CD14-positive monocyte (primary cell): ENCODE measurements at places on chromosomes 16 and 17. TPM values are rescaled to one million over a fixed set of nuclear protein-coding genes. Genes with fewer than 3 reads are reported as not detected.
A peak's percentile ranks its signal among the peaks of the same experiment; 100 is the strongest.

AATK gene
- 15.3 and 18.5 TPM in 2 replicates for polyA plus RNA-seq

INCA1 gene
- polyA plus RNA-seq: 0.38 TPM

DNA sequence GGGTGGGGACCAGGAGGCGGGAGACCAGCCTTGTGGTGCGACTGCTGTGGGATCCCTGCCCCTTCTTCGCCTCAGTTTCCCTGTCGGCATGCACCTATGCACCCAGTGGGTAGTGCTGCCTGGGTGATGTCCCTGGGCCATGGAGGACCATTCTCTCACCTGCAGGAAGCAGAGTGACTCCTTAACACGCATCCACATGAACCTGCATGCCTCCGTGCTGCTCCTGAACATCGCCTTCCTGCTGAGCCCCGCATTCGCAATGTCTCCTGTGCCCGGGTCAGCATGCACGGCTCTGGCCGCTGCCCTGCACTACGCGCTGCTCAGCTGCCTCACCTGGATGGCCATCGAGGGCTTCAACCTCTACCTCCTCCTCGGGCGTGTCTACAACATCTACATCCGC, 25.2 kb downstream of the ADGRG5 start:
- H3K4me1 ChIP-seq: no peaks in the 10 kb centered on the region
- peaks cover 12% of the 10 kb centered on the region for H3K36me3 ChIP-seq
- H3K4me3 ChIP-seq: no peak overlapping the region
- H3K27ac ChIP-seq: no peak overlapping the region
- no peaks in the 10 kb centered on the region for H3K27me3 ChIP-seq

DNA sequence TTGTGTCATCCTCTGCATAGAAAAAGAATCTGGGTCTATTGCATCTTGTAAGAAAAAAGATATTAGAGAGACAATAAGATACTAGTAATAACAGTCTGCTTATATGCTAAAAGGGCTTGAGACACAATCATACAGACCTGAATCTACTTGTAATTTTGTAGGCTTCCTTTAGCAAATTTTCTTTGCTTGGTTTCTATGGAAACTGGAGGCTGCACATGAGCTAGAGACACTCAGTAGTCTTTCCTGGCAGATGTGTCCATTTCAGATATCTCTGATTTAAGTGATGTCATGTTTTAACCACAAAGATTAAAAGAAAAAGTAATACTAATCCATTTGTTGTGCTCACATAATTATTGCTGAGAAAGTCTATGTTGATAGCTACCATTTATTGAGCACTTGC, 123.9 kb upstream of the GNAO1 start:
- DNase-seq: no peak
- H3K27ac ChIP-seq: no peak overlapping the region
- H3K27me3 ChIP-seq: no peaks in the 10 kb centered on the region

DNA sequence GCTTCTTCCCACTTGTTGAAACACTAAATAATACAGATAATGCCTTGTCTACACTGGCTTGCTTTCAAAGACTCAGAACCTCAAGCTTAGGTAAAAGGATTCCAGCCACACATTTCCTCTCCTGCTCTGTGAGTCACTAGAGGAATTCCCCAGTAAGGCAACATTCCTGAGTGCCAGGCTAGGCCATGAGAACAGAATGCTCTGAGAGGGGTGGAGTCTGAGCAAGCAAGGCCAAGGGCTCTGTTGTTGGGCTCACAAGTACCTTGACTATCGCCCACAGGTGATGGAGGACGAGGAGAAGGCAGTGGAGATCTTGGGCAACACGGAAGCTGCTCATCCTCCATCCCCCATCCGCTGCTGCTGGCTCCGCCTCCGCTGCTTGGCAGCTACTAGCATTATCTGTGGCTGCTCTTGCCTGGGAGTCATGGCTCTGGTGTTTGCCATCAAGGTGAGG, 6.7 kb upstream of the PHKG2 start:
- no peak overlapping the region for H3K4me3 ChIP-seq
- H3K27me3 ChIP-seq: no peaks in the 10 kb centered on the region
- H3K27ac ChIP-seq: no peak overlapping the region
- peaks cover 85% of the 10 kb centered on the region for H3K36me3 ChIP-seq
- H3K4me1 ChIP-seq: peaks cover 1% of the 10 kb centered on the region
- DNase-seq: no peak

DNA sequence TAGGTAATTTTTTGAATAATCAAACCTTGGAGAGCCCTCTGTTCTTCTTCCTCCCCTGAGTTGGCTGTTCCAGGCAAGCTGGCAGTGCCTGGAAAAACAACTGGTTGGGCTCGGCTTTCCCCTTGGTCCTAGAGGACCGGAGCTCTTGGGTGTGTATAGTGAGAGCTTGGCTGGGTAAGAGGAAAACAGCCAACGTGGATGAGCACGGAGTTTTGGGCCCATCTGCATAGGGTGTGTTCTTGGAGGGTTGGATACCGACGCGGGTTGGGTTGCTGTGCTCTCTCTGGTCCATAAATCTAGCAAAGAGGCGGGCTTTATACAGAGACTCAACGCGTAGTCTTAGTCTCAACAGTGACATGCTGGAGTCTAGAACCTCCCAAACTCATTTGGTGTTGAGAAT, 23.2 kb downstream of the ITGB3 start:
- no peaks in the 10 kb centered on the region for H3K36me3 ChIP-seq
- no peaks in the 10 kb centered on the region for H3K27me3 ChIP-seq
- H3K4me3 ChIP-seq: no peak overlapping the region
- DNase-seq: no peak
- H3K27ac ChIP-seq: no peak overlapping the region

DNA sequence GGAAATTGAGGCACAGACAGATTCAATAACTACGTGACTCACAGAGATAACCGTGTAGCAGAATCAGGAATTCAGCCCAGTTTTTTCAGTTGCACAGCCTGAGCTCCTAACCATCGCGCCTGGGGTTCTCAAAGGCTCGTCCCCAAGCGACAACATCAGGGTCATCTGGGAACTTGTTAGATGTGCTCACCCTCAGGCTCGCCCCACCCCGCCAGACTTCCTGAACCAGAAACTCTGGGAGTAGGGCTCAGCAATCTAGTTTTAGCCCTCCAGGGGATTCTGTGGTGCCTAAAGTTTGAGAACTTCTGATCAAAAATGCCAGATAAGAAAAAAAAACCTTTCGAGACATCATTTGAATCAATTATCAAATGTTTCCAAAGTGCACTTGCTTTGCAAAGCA, 559.8 kb downstream of the WWOX start:
- no peaks in the 10 kb centered on the region for H3K27me3 ChIP-seq
- no peaks in the 10 kb centered on the region for H3K36me3 ChIP-seq
- DNase-seq: no peak
- no peak overlapping the region for H3K4me3 ChIP-seq
- no peaks in the 10 kb centered on the region for H3K4me1 ChIP-seq

DNA sequence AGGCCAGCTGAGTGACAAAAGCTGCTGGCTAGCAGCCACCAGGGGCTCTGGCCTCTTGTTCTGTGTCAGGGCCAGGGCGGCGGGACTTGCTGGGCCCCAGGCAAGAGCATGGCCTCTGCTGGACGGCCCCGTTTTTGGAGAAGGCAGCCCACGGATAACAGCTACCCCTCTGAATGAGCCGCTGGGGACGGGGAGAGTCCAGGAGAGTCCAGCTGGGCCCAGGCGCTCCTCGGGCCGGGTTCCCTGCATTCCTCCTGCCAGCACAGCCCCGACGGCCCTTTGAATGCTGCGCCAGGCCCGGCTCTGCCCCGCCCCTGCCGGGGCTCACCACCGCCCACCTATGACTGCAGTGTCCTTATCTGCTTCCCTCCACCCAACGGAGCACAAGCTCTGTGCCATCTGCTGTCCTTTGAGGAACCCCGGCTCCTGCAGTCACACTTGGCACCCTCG, 33.4 kb downstream of the SLC7A5 start:
- DNase-seq: no peak
- H3K27ac ChIP-seq: no peak overlapping the region
- peaks cover 4% of the 10 kb centered on the region for H3K4me1 ChIP-seq
- H3K4me3 ChIP-seq: no peak overlapping the region
- H3K36me3 ChIP-seq: peaks cover 28% of the 10 kb centered on the region
- no peaks in the 10 kb centered on the region for H3K27me3 ChIP-seq

GRCh38 chr16:11140098-11140375, 116.0 kb downstream of the SOCS1 start:
- no peak overlapping the region for H3K4me3 ChIP-seq
- H3K27me3 ChIP-seq: no peaks in the 10 kb centered on the region
- peaks cover 17% of the 10 kb centered on the region for H3K4me1 ChIP-seq
- H3K27ac ChIP-seq: no peak overlapping the region
- H3K36me3 ChIP-seq: peaks cover 22% of the 10 kb centered on the region

DNA sequence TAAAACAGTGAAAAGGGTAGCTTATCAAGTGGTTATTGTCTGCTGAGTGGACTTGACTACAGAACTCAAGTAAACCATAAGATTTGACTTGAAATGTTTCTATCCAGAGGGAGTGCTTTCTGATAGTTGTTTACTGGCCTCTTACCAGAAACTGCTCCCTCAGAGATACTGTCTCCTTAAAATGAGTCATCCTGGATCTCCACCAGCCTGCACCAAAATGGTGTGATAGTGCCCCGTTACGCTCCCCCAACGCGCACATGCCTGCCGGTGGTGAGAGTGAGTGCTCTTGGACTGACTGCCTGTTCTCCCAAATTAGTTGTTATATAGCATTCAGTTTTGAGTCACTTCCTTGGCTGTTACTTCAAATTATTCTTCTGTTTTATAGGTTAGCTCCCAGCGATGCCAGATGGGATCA, 22.9 kb downstream of the PRCD start:
- no peak overlapping the region for H3K4me3 ChIP-seq
- DNase-seq: no peak
- H3K27me3 ChIP-seq: no peaks in the 10 kb centered on the region
- peaks cover 70% of the 10 kb centered on the region for H3K4me1 ChIP-seq
- peaks cover 33% of the 10 kb centered on the region for H3K36me3 ChIP-seq

GRCh38 chr17:21294321-21295035, 10.0 kb downstream of the MAP2K3 start:
- peak overlapping the region; percentile 56 for H3K27ac ChIP-seq
- peaks cover 10% of the 10 kb centered on the region for H3K4me1 ChIP-seq
- peaks cover 83% of the 10 kb centered on the region for H3K36me3 ChIP-seq
- peaks cover 3% of the 10 kb centered on the region for H3K27me3 ChIP-seq

DNA sequence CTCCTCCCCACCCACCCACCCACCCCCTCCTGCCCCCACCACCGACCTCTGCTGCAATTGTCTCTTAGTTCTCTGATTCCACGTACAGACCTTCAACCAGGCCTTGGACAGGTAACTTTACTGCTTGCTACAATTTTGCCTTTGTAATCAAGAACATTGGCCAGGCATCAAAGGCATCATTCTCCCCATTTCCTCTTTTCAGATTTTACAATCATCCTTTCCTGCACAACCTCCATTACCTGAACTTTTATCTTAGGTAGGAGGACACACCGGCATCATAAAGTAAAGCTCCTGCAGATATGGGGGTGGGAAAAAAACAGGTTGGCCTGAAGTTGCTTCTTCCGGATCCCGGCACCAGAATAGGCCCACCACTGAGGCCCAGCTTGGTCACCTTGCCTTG, 25.7 kb upstream of the SUPT4H1 start:
- DNase-seq: no peak
- H3K4me1 ChIP-seq: peaks cover 26% of the 10 kb centered on the region
- H3K27me3 ChIP-seq: no peaks in the 10 kb centered on the region
- no peak overlapping the region for H3K27ac ChIP-seq
- H3K36me3 ChIP-seq: no peaks in the 10 kb centered on the region

DNA sequence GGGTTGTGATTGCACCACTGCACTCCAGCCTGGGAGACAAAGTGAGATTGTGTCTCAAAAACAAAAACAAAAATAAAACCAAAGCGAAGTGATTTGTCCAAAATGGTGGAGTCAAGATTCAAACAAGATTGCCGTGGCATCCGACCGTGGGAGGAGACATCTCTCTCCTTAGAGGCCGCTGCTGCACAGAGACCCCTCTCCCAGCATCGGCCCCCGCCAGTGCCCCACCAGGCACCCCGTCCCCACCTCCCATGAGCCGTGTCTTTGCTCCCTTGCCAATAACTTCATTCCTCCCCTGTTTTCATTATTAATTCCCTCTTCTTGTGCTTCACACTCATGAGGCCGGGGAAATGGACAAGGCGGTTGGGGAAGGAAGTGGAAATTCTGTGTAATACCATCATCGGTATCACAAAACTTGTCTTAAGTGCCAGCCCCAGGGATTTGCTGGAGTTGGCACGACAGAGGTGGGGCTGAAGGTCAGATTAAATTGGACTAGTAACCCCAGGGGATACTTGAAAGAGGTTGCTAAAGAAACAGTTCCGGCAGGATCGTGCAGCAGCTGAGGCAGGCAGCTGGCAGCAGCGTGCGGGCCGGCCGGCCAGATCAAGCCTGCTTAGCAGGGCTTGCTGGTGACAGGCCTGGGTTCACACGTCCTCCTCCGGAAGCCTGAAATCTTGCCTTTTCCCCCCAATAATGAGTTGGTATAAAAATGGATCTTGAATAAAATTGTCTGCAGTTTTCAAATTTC, 66.8 kb downstream of the RTN4RL1 start:
- H3K4me1 ChIP-seq: no peaks in the 10 kb centered on the region
- H3K4me3 ChIP-seq: no peak overlapping the region
- H3K27ac ChIP-seq: no peak overlapping the region
- no peaks in the 10 kb centered on the region for H3K27me3 ChIP-seq

- peak overlapping the region; percentile 79 for H3K4me3 ChIP-seq
- peak overlapping the region; percentile 86 for H3K27ac ChIP-seq
- peaks cover 13% of the 10 kb centered on the region for H3K36me3 ChIP-seq
Observed at GRCh38 chr16:69131167-69131838, 1.1 kb downstream of the CHTF8 start.
